Kidney tubule cell (primary cell): ENCODE measurements at places on chromosomes 12 and 14.
A peak's percentile ranks its signal among the peaks of the same experiment; 100 is the strongest.

- no peak for DNase-seq
These were observed 45.5 kb downstream of the ZNF664 start for GRCh38 chr12:124018539-124018938.

DNA sequence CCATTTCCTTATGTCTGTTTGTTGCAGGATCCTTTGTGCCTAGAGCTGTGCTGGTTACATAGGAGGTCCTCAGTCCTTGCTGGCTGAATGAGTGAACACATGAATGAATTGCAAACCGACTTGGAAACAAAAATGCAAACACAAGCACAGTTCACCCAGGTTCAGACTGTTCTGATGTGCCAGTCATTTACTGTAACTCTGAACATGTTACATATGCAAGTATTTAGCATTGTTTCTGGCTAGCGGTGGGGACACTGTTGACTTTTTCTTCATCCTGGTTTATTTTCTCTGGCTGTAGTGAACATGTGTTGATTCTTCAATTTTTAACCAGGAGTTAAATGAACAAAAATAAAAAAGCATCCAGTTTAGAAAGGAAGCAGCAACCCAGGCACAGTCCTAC lies 33.4 kb downstream of the TSPAN9 start:
- no peak for DNase-seq

DNA sequence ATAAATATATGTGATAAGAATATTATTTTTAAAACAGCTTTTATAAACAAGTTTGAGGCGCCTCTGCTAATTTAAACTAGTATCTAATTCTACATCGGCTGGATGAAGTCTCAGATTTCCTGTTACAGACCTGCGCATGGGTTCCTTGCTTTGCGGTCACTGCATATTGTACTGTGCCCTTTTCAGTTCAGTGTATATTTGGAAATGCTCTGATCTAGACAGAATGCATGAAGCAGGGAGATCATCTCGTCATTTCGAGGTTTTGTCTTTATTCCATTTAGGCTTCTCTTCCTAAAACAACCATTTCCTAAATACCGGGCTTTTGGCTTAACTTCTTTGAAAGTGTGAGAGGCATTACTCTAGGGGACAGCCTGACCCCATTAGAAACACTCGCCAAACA lies 25.6 kb downstream of the CRACR2A start:
- DNase-seq: no peak

GRCh38 chr14:85239791-85240190 lies 290.2 kb upstream of the FLRT2 start:
- no peak for DNase-seq

DNA sequence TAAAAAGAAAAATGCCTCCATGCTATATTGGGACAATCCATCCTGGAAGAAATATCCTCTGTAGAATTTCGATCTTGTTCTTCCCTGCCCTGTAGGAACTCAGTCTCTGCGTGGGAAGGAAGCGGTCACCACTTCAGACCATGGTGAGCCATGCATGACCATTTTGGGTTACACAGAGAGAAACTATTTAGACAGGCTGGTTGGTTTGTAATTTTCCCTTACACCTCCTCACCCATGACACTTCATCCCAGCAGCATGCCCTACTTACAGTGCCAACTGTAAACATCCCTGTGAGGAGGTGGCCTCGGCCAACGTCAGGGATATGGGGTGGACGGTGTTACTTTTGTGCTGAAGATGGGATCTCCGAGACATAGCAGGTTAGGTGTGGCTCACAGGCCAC lies 121.4 kb downstream of the SMOC1 start:
- DNase-seq: peak; percentile 92

- DNase-seq: no peak
These were observed 185.1 kb downstream of the MDGA2 start for GRCh38 chr14:47490353-47490752.

DNA sequence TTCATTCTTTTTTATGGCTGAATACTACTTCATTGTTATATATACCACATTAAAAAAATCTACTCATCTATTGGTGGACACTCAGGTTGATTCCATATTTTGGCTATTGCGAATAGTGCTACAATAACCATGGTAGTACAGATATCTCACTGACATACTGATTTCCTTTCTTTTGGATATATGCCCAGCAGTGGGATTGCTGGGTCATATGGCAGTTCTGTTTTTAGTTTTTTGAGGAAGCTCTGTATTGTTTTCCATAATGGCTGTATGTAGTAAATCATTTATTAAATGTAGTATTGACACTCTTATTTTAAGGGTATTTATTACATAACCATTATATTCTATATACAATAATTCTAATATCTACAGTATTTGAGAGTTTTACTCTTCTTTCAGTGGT lies 43.7 kb downstream of the PTCSC3 start:
- DNase-seq: no peak

GRCh38 chr12:41365653-41366171 lies 177.6 kb downstream of the PDZRN4 start:
- DNase-seq: peak; percentile 54

DNA sequence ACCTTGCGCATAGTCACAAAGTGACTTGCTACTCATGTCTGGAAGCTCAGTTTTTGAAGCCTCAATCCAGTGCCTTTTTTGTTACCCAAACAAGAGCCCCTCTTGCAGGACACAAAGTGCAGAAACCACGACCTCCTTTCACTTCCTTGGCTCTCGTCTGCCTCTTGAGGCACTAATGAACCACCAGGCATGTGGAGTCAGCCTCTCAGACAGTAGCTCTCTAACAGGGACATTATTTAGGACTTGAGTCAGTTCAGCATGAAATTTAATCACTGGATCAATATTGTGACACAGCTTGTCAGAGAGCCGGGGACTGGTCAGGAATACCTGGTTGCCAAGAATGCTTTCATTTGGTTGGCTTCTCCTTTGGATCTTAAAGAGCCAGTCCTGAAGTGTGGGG lies 46.7 kb downstream of the HSPB8 start:
- no peak for DNase-seq

DNA sequence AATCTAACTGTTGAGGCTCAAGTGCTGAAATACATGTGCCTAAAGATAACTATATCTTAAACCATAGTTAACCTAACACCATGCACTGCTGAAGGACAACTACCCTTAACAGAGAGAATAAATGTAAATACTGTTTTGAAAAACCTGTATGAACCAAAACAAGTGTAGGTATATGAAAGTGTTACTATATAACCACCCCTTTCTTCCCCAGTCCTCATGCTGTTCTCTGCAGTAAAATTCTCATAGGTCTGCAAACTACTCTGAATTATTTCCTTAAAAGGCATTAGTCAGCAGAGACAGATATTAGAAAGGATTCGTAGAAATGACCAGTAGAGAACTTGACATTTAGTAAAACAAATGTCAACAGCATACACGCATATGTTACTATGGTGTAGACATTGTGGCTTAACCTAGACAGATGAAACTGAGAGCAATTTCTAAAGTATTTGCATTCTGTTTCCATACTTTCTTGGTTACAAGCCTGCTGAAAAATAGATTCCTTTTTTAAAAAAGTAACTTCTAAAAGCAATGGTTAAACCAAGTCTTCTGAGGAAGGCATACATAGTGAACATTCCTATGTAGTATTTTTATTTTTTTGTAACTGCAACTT lies 13.9 kb downstream of the CSRP2 start:
- no peak for DNase-seq

- DNase-seq: peak; percentile 4
These were observed 583.9 kb upstream of the TBX3 start for GRCh38 chr12:115267891-115268290.

DNA sequence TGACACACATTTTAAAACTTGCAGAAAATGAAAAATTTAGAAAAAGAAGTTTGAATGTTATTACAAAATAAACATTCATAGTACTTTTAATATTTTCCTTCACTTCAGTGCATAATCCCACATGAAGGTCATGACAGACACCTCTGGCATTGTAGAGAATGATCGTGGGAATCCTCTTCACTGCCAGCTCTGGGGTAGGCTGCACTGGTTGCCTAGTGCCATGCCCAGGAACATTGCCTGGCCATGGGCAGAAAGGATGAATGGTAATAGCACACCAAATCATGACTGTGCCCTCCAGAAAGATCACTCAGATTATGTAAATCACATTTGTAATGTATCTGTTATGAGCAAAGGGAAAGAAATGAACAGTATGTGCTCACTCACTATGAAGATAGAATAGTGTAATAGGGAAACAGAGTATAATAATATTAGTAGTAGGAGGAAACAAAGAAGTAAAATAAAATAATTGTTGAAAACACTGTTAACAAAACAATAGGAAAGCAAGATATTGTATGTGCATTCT lies 161.6 kb downstream of the PLCZ1 start:
- peak; percentile 58 for DNase-seq

GRCh38 chr12:112498580-112498979 lies 79.8 kb downstream of the PTPN11 start:
- no peak for DNase-seq

GRCh38 chr14:61524936-61525292 lies 170.4 kb upstream of the HIF1A start:
- DNase-seq: no peak

DNA sequence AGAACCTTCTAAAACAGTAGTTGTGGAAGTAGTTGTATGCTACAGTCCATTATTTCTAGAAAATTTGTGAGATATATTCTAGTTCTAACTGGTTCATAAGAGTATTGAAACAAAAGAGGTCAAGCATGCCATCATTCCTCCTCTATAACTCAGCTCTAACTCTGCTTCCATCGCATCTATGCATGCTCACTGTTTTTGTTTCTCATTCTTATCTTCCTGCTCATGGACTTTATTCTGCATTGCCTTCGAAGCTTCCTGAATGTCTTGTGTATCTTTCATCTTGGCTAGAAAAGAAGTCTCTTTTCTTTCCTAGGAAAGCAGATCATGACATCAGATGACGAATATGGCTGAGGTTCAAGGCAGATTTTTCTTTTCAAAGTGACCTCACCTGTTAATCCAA lies 402 bp downstream of the LMNTD1 start:
- DNase-seq: peak; percentile 11

- no peak for DNase-seq
These were observed 162.5 kb upstream of the NOS1 start for GRCh38 chr12:117523971-117524370.

- no peak for DNase-seq
These were observed 16.2 kb downstream of the CLMN start for GRCh38 chr14:95303552-95303951.

GRCh38 chr12:132329036-132329719 lies at the start of gene GALNT9:
TSS of gene GALNT9 (minus strand) at chr12:132329589. CDS start at chr12:132329203, 386 bp downstream.
- no peak for DNase-seq

GRCh38 chr14:73741386-73741875 lies 27.2 kb upstream of the PNMA1 start:
- peak; percentile 90 for DNase-seq

GRCh38 chr12:104686196-104686595 lies 229.4 kb downstream of the CHST11 start:
- DNase-seq: peak; percentile 97

GRCh38 chr14:94700336-94700735 lies 69.6 kb downstream of the GSC start:
- DNase-seq: no peak

GRCh38 chr14:93173943-93174395 lies 10.7 kb downstream of the MOAP1 start:
- peak; percentile 50 for DNase-seq

GRCh38 chr12:47022296-47022695 lies 57.1 kb upstream of the PCED1B start:
- peak; percentile 78 for DNase-seq

DNA sequence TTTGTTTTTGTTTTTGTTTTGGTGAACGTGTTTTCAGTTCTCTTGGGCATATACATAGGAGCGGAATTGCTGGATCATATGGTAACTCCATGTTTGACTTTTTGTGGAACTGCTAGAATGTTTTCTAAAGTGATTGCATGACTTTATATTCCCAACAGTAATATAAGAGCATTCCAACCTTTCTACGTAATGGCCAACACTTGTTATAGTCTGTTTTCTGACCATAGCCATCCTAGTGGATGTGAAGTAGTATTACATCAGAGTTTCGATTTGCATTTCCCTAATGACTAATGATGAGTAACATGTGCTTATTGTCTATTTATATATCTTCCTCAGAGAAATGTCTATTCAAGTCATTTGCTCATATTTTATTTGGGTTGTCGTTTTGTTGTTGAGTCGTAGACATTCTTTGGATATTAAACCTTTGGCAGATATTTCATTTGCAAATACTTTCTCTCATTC lies 268.7 kb downstream of the AEBP2 start:
- DNase-seq: peak; percentile 54

- no peak for DNase-seq
These were observed 506 bp upstream of the NAP1L1 start for GRCh38 chr12:76084863-76085519.
